ENCODE measurements at places on chromosomes 1 and 21.

- DNase-seq = no peak
Measured at GRCh38 chr1:115134850-115135480, 45.7 kb upstream of the TSPAN2 start.

- DNase-seq = no peak
Measured at GRCh38 chr1:8780405-8780804, 37.0 kb downstream of the RERE start.

GRCh38 chr1:94739521-94740061, 80.6 kb upstream of the SLC44A3 start:
- DNase-seq = no peak

DNA sequence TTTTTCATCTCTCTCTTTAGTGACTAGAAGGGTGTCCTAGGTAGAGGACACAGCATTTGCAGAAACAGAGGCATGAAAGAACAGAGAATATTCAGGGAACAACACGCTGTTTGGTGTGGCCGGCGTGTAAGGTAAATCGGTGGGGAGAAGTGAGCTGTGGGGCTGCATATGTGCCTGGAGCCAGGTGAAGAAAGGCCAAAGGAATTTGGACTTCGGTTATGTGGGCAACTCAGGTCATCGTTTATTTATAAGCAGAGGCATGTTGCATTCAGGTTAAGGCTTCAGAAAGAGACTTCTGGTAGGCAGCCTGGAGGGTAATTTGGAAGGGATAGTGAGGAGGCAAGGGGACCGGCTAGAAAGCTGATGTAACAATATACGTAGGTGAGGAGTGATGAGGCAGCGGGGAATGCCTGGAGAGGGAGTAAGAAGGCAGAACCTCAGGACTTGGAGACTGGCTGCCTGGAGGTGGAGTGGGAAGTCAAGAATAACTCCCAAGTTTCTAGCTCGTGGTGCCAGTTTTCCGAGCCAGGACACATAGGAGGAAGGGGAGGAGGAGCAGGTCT, 64.1 kb upstream of the ACOT11 start:
- DNase-seq = no peak

DNA sequence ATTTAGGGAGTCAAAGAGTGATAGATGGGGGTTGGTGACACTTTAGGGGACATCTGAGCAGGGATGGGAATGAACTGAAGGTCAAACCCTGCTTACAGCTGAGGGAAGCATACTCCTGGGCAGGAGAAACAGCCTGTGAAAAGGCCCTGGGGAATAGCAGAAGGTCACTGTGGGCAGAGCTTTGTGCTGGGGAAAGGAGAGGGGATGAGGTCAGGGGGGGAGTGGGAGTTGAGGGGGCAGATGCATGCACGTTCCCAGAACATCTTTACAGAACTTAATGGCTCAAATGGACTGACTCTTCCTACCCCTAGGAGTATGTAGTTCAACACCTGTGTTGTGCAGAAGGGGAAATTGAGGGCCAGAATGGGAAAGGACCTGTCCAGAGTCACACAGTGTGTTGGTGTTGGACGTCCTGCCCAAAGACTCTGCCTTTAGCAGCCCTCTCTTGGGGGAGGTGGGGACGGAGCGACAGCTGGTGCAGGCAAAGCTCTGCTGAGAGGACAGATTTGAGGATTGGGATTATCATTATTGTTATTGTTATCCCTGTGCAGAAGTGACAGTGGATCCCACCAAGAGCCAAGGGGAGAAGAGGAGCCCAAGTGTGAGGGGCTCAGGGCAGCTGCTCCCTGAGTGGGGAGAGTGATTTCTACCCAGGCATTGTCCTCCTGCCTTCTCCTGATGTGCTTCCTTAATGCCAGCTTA, 116.5 kb downstream of the PTPRU start:
- no peak for DNase-seq

DNA sequence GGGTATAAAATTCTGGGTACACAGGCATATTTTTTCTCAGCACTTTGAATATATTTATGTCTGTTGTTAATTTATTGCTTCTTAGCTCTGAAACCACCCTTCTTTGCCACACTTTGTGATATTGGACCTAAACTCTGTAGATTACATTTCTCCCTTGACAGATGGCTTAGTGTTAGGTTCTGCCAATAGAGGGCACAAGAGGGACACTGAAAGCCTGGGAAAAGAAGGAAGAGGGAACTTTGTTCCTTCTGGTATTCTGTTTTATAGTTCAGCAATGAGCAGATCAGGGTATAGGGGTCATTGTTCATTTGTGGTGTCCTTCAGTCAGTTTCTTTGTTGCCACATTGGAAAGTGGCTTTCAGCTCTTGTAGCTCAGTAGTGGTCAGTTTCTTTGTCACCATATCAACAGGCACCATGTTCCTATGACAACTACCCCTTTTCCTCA, 423.5 kb upstream of the PROX1 start:
- no peak for DNase-seq

GRCh38 chr1:78651241-78651640, 1.6 kb downstream of the IFI44 start:
- DNase-seq = no peak

DNA sequence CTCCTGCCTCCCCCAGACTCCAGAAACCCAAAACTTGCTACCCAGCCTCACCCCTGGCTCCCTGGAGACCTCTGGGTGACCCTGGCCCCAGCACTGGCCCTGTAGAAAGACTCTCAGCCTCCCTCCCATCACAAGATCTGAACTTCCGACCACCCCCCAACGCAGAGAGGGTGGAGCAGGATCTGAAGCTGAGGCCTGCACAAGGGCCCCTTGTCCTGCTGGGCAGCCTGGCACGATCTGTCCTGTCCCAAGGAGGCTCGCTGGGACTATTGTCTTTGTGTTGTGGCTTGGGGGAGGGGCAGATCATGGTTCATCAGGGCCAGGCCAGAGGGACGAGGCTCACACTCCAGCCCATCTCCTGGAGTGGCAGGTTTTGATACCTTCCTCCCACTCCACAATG, 20.0 kb downstream of the PHLDA3 start:
- DNase-seq = peak; percentile 35

DNA sequence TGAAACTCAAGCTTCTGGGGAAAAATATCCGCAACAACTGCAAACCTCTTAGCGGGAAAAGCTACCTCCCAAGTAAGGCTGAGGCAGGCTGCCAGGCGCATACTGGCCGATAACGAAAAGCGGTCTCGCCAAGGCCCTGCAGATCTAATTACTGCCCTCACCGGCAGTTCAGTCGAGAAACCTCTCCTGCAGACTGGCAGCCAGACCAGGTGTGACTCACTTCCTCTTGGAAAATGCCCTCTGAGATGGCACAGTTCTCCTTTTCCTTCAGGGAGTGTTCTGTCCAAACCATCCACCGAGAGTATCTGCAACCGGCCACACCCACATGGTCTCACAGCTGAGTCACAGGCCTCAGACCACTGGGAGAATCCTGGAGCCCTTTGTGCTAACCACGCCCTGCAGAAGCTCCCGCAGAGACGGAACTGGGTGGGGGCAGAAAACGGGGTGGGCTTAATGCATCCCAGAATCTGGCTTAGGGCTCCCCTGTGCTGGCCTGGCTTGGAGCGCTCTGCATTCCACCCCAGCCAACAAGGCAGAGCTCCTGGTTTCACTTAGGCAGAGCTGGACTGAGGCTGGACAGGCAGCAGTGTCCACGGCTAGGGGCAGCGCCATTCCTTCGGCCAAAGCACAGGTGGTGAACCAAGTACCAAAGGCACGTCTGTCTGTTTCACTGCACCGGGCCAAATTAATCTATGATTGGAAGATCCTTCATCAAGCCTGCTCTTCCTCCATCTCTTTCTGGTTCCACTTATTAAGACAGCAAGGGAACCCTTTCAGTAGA, 1.2 kb downstream of the S100A10 start:
- DNase-seq = peak; percentile 87

GRCh38 chr1:72892461-72892860, 610.1 kb upstream of the NEGR1 start:
- no peak for DNase-seq

DNA sequence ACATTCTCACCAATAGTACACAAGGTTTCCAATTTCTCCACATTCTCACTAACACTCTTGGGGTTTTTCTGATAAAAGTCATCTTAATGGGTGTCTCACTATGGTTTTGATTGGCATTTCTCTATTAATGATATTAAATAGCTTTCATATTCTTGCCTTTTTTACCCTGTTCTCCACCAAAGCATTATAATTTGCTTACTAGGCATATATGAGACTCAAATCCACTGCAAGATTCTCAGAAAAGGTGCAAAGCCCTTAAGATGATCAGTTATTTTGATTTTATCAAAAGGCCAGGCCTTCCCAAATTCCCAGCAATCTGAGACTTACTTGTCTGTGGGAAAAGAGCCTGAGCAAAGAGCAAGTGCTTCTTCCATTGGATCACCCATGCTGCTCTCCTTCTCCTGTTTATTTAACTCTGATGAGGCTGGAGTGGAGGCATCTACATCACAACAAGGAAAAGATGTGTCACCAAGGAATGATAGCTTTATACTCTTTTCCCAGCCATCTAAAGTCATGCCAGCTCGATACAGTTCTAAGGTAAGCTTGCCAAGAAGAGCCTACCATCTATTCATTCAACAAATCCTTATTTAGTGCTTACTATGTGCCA, 24.6 kb downstream of the CLSPN start:
- DNase-seq = no peak

- no peak for DNase-seq
Measured at GRCh38 chr1:240149484-240150094, 57.9 kb downstream of the FMN2 start.

DNA sequence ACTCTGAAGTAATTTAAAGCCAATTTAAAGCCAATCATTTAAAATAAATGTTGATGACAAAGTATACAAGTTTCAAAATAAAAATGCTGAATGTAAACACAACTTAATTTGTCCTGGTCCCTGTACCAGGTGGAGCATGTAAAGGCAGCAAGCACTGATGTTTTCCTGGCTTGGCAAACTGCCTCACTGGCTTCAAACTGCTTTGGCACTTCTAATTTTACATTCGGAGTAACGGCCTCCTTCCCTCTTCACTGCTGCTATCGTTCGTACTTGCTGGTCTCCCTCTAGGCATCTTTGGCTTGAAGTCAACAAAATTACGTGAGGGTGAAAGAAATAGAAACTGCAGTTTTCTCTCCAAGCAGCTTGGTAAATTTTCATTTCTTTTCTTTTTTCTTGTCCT, 287.9 kb downstream of the LTN1 start:
- DNase-seq = no peak

DNA sequence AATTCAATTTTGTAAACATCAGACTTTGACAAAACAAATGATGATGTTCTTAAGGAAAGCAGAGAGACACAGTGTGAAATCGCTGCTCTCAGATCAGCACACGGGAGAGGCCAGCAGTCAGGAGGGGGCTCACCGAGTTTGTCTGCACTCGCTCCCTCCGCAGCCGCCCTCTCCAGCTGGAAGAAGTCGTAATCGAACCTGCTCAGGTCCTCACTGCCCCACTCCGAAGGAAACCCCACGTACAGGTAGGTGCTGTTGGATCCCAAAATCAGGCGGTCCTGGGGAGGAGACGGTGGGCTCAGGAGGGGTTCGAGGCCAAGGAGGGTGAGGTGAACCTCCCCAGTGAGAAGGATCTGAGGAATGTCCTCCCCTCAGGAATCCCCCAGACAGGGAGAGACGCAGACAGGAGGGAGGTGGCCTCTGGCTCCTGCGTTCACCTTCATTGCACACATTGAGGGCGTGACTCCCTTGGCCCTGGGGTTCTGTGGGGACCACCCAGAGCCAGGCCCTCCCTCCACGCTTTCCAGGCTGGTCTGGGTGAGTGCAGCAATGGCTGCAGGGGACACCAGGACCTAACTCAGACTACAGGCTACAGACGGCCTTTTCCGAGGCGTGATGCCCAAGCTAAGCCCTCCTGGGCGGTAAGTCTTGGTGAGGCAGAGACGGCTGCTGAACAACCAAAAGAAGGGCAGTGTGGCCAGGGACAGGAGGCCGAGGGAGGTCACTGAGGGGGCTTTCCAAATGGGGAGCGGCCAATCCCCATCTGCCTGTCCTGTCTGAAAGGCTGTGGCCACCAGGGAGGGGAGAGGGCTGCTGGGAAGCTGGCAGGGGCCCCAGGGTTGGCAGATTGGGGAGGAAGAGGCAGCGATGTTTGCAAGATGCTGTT, 65.5 kb downstream of the SCCPDH start:
- DNase-seq = no peak

DNA sequence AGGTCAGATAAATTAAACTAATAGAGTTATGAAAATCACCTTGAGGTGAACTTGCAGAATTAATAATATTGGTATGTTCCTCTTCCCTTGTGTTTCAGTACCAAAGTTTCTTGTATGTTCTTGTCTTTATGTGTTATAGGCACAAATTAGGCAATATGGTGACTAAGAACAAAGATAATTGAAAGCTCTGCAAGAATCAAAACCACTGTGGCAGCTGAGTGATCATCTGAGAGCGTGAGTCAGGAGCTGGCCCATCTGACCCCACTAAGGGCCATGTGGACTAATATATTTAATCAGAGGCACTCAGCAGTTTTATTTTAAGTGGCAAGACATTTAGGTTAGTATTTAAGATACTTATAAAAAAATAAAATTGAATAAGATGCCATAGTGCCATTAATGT, 12.8 kb upstream of the CASQ2 start:
- no peak for DNase-seq

DNA sequence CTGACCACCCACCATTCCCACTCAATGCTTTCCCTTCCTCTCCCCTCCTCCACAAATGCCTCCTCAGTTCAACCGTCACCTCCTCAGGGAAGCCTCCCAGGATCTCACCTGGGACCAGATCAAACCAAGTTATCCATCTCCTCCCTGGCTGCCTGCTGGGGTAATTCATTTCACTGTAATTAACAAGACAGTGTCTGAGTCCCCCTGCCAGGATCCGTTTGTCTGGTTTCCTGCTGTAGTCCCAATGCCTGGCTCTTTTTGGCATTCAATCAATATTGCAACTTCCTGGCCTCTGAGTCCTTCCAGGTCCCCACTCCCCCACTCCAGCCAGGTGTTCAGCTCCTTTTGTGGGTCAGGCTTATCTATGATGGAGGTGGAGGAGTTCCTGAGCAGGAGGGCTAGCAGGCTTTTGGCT, 687.7 kb downstream of the PTPRU start:
- DNase-seq = peak; percentile 54

- DNase-seq = peak; percentile 72
Measured at GRCh38 chr1:223712194-223712849, at the start of gene CAPN2. Gene CAPN2, plus strand, starts transcription at chr1:223712539. Its CDS starts 102 bp downstream, at chr1:223712641.

GRCh38 chr1:193210996-193211395, 24.6 kb upstream of the B3GALT2 start:
- DNase-seq = no peak

DNA sequence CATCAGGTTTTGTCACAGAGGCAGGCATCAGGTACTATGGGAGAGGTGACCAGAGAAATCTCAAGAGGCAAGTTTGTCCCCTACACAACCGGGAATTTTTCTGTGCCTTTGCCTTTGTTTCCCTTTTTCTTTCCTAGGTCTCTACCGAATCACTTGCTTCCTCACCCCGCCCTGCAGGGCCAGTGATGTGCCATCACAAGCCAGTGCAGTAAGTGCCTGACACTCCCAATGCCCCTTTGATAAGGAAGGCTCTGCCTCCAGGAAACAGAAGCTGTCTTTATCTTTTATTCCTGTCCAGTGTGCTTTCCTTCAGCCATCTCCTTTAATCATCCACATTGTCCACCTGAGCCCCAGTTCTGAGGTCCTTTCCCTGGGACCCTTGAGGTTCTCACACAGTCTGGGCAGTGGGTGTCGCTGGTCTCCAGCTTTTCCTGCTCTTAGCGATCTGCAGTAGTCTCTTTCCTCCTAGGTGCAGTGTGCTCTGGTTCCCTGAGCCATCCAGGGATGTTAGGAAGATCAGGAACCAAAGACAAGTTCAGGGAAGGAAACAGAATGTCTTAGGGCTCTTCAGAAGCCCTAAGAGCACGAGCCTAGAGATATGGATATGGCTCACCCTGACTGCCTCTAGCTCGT, 36.6 kb downstream of the GJA5 start:
- peak; percentile 82 for DNase-seq

GRCh38 chr1:17168091-17168876, 36.6 kb upstream of the PADI1 start:
- no peak for DNase-seq

Measured in H9 (cell line).